CD4-positive, CD25-positive, alpha-beta regulatory T cell (primary cell): ENCODE measurements at places on chromosomes 11 and 22.

DNA sequence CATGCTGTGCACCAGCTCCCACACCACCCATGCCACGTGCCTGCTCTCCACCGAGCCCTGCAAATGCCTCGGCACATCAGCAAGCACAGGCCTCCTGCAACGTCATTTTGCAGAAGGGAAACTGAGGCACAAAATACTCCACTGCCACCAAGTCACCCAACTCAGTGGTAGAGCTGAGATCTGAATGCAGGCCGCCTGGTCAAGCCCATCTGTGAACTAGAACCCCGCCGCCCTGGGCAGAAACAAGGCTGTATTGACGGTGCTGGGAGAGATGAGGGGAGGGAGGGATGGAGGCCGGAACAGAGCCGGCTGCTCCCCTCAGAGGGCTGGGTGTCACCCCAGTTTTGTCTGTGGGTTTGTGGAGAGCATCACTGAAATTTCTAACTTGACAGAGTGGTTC is 81.4 kb downstream of the CDKN1C start:
- no peak for DNase-seq

GRCh38 chr11:63462137-63462536 is 28.8 kb downstream of the PLAAT5 start:
- no peak for DNase-seq

GRCh38 chr22:50228366-50228765 is 16.5 kb downstream of the TUBGCP6 start:
- DNase-seq, result no peak

GRCh38 chr22:32473388-32473952 is 1.1 kb upstream of the FBXO7 start:
- DNase-seq, result peak; percentile 11

- DNase-seq, result no peak
Observed at GRCh38 chr11:132638423-132638822, 893.9 kb downstream of the OPCML start.

DNA sequence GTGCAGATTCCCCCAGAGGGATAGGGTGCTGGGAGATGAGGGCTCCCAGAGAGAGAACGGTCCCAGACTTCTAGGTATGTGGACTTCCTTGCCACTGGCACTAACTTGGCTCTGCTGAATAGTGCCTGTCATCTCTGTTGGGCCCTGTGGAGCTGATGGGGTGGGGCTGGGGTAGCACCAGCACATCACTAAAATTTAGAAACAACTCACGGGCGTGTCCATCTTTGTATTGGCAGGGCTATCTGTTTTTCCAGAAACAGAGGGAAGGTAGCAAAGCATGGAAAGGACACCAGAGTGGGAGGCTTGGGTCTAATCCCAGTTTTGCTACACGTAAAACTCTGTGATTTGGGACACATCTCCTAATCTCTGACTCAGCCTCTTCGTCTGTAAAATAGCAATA is 25.8 kb downstream of the SWAP70 start:
- DNase-seq, result no peak

GRCh38 chr11:84061726-84062125 is 775.6 kb upstream of the CCDC90B start:
- DNase-seq, result no peak

- peak; percentile 34 for DNase-seq
Observed at GRCh38 chr22:44180706-44181032, at the start of gene PARVG. Gene PARVG, plus strand, starts transcription at chr22:44180925. Its CDS starts 2,405 bp downstream, at chr22:44183330.

DNA sequence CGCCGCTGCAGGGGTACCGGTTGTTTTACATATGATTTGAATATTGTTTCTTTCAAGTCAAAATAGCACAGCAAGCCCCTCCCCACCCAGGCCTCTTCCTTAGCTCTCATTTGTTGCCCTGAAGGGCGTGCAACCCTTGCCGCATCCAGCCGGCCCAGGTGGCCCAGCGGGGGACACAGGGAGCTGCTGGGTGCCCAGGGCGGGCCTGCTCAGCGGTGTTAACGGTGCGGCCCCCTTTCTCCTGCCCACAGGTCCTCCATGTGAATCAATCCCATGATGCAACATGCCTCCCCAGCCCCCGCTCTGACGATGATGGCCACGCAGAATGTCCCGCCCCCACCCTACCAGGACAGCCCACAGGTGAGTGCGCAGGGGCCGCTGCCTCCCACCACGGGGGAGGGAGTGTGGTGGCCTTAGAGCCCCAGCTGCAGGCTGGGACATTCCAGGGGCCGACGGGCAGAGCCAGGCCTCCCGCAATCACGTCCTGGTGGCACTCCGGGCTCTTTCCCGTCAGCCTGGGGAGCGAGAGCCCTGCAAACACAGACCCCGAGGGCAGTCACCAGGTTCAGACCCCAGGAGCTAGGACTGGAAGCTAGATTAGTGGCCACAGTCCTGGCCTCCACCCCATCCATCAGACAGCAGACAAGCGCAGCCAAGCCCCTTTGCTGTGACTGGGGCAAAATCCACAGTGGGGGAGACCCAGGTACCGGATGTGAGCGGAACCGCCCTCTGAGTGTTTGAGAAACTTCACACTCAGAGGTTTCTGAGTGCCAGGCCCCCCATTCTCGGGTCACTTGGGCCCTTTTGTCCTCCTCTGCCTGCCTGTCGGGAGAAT is 144.8 kb downstream of the FEZ1 start:
- no peak for DNase-seq

- DNase-seq, result no peak
Observed at GRCh38 chr11:62548545-62549335, 2.1 kb upstream of the AHNAK start.

GRCh38 chr11:61075891-61076290 is 26.4 kb upstream of the CD5 start:
- DNase-seq, result no peak

- no peak for DNase-seq
Observed at GRCh38 chr22:22094921-22095320, 112.3 kb upstream of the TOP3B start.

DNA sequence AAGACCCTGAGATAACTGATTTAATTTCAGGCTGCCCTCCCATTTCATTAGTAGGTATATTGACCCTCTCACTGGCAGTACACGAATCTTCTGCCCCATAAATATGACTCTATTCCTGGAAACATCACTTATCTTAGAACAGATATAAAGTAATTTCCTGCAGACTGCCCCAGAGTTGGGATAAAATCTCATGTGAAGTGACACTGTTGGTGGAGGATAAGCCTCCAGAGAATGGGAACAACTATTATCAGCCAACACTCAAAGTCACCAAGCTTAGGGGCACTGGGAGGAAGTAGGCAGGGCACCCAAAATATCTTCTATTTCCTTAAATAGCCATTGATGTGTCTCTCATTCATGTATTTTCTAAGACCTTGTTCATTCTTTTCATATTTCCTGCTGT is 8.2 kb downstream of the OR51B5 start:
- DNase-seq, result no peak

DNA sequence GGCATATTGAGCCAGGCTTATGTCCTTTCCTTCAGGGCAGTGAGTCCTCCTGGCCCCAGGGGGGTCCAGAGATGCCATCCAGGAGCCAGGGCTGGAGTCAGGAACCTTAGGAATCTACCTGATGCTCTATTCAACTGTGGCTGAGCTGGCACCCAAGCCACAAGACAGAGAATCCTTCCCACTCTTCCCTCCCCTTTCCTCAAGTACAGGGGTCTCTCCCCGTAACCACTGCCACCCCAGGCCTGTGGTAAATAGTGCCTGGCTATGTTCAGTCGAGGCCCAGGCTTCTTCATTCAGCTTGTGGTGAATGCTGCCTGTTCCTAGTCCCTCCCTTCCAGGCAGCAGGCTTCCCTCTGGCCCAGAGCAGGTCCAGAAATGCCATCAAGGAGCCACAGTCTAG is 45.5 kb upstream of the THY1 start:
- no peak for DNase-seq

GRCh38 chr22:20805972-20806471 is 32.1 kb downstream of the SERPIND1 start:
- DNase-seq, result no peak

DNA sequence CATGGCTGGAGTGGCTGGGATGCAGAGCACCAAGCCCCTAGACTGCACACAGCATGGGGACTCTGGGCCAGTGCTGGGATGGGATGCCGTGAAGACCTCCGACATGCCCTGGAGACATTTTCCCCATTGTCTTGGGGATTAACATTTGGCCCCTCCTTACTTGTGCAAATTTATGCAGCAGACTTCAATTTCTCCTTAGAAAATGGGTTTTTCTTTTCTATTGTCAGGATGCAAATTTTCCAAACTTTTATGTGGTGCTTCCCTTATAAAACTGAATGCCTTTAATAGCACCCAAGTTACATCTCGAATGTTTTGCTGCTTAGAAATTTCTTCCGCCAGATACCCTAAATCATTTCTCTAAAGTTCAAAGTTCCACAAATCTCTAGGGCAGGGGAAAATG is 29.2 kb downstream of the RSF1 start:
- no peak for DNase-seq

GRCh38 chr11:115488945-115489344 is 15.3 kb downstream of the CADM1 start:
- DNase-seq, result no peak

DNA sequence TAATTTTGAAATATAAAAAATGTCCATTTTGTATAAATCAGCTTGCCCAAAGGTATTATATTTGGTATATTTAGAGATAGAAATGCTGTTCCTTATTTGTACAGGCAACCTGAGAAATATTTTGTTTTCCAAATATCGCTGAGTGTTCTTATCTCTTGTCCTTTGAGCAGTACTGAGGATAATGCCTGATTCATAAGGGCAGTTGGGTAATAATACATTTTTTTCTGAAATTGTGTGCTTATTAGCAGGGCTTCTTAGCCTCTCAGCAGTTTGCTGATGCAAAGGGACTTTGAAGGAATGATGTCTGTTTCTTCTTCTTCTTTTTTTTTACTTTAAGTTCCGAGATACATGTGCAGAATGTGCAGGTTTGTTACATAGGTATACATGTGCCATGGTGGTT is 69.1 kb downstream of the LDLRAD3 start:
- DNase-seq, result no peak

GRCh38 chr11:18836417-18836816 is 44.8 kb upstream of the PTPN5 start:
- no peak for DNase-seq

- DNase-seq, result no peak
Observed at GRCh38 chr11:121068787-121069186, 32.3 kb upstream of the TECTA start.

DNA sequence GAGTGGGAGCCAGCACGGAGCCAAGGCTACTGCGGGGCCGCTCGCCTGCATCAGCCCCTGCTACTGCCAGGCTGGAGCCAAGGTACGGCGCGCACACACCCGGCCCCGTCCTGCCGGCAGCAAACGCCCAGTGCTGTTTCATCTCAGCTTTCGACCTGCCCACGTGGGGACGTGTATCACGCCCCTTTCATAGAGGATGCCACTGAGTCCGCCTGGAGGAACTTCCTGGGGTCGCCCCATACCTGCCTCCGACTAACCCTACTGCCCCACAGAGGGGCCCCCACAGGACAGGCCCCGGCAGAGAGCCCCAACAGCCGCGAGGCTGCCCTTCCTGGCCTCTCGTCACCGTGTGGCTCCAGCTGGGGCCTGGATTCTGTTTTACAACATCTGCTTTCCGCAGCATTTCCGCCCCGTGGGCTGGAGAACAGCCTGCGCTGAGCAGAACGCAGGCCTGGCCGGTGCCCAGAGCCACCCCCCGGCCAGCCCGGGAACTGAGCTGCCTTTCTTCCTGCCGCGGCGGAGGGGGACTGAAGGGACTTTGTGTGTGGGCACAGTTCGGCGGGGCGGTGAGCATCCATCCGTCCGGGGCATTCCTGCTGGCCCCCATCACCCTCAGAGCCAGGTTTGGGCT is 22.9 kb upstream of the ARHGAP8 start:
- DNase-seq, result no peak
